ENCODE measurements at places on chromosomes 1 and 21.

- DNase-seq = no peak
Measured at GRCh38 chr1:26789612-26789865, 1.8 kb downstream of the PIGV start.

GRCh38 chr21:42248783-42249597, 30.1 kb downstream of the ABCG1 start:
- no peak for DNase-seq

DNA sequence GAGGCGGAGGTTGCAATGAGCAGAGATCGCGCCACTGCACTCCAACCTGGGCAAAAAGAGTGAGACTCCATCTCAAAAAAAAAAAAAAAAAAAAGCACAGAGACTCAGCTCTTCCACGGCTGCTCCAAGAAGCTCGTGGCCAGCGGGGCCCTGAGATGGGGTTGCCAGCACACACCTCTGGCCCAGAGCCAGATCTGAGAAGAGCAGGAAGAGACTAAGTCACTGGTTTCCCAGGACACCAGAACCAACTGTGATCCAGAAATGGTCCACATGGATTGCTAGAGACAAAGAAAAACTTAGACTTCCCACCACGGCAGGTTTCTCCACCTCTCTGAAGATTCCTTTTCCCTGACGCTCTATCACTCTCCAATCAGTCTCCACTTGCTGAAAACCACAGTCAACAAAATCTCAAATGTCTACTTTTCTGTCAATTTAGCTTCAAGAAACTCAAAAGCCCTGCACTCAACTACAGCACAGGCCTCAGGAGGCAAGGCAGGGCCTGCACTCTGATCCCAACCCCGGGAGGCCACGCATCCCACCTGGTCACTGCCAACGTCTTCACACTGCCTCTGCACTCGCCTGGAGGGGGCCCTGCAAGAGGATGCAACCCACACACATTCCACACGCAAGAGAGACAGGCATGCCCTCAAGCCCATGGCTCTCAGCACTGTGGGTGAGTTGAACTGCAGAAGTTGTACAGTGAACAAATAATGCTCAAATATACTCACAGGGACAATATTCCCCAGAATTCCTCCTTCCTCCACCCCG, 79.0 kb downstream of the NPHP4 start:
- DNase-seq = no peak

DNA sequence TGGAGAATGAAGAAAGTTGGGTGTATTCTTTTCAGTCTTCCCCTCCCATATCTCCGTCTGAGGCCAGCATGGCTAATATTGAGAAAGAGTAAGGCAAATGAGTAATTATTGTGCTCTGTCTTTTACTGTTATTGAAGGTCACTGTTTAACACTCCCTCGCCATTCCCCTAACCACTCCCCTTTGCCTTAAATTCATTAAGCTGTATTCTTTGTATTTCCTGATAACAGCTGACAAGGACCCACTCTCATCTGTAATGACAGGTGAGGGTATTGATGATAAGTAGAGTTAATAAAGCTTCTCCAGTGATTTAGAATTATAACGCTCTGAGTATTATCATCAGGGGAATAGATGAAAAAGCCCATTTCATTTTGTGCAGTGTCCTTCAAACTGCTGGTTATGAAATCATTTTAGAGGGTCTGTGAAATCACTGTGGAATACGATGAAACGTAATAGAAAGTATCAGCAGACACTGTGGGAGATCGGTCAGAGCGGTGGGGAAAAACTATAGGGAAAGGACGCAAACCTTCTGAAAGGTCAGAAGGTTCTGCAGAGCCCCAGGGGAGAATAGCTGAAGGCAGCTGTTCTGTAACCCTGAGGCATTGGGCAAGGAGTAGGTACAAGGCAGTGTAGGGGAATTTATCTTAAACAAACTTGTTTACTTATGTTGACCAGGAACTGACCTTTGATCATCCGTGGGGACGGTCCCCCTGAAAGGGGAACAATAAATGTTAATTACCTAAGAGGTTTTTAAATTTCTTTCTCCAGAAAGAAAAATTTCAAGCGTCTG, 46.3 kb upstream of the CACYBP start:
- DNase-seq = no peak

GRCh38 chr21:44878053-44878982, 4.8 kb upstream of the PTTG1IP start:
- no peak for DNase-seq

DNA sequence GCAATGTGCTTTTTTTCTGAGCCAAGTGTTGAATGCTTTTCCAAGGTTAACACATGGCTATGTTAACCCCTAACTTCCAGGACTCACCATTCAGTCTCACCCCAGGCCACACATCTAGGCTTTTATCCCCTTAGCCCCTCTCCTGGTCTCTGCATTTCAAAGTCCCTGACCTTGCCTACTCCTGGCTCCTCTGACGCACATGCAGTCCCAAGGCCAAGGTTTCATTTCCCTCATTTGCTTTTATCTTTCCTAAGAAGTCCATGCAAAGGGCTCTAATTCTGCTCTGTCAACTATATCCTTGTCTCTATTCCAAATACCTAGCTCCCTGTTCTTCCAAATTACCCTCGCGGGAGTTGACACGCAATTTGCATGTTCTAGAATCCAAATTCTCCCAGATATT, 25.4 kb downstream of the SLC30A10 start:
- no peak for DNase-seq
